ENCODE measurements at places on chromosomes 4 and X.

GRCh38 chr4:174654634-174655033, 132.3 kb upstream of the HPGD start:
- DNase-seq: no peak

DNA sequence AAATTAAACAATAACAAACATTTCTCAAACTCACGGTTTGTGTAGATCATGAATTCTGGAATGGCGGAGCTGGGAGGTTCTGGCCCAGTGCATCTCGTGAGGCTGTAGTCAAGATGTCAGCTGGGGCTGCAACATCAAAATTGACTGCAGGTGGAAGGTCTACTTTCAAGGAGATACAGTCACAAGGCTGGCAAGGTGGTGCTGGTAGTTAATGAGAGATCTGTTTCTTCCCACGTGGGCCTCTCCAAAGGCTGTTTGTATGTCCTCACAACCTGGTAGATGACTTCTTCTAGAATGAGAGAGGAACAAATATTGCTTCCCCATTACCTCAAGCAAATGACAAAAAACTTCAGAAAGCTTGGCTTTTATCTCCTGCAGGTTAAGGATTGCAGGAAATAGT, 8.0 kb upstream of the PRDX4 start:
- no peak for DNase-seq

DNA sequence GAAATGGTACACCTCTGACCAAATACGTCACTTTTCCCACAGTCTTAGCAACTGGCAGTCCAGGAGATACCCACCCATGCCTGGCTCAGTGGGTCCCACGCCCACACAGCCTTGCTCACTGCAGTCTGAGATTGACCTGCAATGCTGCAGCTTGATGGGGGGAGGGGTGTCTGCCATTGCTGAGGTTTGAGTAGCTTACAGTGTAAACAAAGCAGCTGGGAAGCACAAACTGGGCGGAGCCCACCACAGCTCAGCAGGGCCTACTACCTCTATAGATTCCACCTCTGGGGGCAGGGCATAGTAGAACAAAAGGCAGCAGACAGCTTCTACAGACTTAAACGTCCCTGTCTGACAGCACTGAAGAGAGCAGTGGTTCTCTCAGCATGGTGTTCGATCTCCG, 52.7 kb downstream of the AMER1 start:
- DNase-seq: no peak

DNA sequence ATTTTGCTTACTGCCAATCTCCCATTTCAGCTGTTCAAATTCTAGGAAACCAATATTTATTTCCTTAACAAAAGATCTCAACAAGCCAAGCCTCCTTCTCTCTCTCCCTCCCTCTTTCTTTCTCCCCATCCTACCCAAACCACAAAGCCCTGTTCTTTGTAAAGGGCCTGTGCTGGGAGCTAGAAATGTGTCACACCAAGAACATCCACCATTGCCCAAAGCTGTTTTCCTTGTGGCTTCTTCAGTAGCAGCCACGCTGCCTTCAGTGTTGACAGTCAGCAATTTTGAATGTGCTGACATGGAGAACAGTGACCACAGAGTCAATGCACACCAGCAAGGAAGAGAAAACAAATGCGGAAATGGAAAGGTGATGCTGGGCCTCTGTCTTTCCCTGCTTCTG, 203.0 kb downstream of the MAML3 start:
- no peak for DNase-seq

DNA sequence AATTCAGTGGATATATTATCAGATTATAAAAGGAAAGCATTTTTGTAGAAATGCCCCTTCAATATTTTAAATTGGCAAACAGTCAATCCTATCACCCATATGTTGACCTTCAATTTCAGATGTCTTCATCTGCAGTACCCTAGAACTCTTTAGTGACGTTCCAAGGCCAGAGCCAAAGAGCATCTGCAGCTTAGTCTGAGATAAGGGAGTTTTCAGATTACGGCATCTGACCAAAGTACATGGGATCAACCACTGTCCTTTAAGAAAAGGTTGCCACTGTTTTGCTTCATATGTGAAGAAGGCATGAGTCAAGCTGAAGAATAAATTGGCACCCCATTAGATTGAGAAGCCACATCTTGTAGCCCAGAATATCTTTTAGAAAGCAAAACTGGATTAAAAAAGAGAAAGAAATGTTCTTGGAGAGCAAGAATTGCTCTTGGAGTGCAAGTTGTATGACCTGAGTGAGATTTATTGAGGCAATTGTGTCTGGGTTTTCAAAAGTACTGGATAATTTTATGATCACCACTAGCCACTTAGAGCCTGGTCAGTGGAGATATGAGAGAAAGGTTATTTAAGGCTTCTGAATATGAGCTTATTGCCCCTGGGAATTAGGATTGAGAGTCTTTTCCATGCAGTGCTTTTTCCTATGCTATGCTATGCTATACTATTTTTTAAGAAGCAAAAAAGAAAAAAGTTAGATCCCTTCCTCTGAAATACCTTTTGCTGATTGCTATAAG, 251.9 kb upstream of the NR3C2 start:
- DNase-seq: no peak

GRCh38 chrX:11264925-11265324, 28.3 kb upstream of the AMELX start:
- no peak for DNase-seq

GRCh38 chrX:44733931-44734330, 109.9 kb upstream of the DUSP21 start:
- DNase-seq: no peak

DNA sequence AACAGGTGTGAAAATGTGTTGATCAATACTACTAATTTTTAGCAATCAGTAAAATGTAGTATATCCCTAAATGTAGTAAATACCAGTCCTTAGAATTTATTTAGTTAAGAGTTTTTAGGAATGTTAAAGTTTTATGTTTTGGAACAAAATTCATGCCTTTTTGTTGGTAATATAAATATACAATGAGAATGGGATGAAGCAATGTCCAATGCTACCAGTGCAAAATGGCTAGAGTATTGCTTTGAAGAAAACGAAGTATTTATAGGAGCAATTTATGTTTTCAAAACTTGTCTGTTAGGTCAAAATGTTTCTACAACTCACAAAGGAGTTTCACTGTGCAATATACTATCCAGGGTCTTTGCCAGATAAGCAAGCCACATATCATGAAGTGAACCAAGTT, 851.5 kb downstream of the PCDH18 start:
- DNase-seq: no peak

- no peak for DNase-seq
Observed at GRCh38 chr4:143586080-143586479, 72.6 kb downstream of the SMARCA5 start.

- DNase-seq: no peak
Observed at GRCh38 chrX:130915302-130915701, 12.3 kb upstream of the ENOX2 start.

DNA sequence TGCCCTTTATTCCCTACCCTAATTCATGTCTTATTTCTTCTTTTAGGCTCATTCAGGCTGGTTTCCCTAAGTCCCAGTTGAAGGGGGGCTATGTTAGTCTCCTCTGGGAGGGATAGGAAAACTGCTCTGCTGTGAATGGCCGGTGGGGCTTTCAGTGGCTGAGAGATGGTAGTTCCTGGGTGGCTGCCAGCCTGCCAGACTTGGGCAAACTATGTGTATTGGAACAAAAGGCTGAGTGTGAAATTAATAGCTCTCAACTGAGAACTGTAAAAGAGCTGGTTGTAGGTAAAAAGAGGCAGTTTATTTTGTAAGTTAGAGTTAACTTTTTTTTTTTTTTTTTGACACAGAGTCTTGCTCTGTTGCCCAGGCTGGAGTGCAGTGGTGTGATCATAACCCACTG, 28.8 kb downstream of the ARHGAP10 start:
- DNase-seq: no peak

- no peak for DNase-seq
Observed at GRCh38 chrX:72394518-72395170, 88.9 kb upstream of the CITED1 start.

GRCh38 chrX:118058924-118059323, 57.7 kb downstream of the KLHL13 start:
- DNase-seq: no peak

GRCh38 chr4:185773419-185773818, 38.6 kb downstream of the SORBS2 start:
- DNase-seq: no peak

GRCh38 chr4:183755596-183755995, 96.5 kb downstream of the TRAPPC11 start:
- DNase-seq: no peak

- no peak for DNase-seq
Observed at GRCh38 chr4:4871242-4871572, 11.7 kb downstream of the MSX1 start.

- DNase-seq: no peak
Observed at GRCh38 chr4:146236216-146236615, 21.9 kb downstream of the REELD1 start.

- no peak for DNase-seq
Observed at GRCh38 chr4:161530710-161531109, 633.1 kb downstream of the FSTL5 start.

- no peak for DNase-seq
Observed at GRCh38 chr4:13537011-13537831, 7.1 kb downstream of the NKX3-2 start.

GRCh38 chr4:26294904-26295303, 25.9 kb upstream of the RBPJ start:
- no peak for DNase-seq

GRCh38 chr4:53994382-53995102, 69.9 kb downstream of the CHIC2 start:
- no peak for DNase-seq

GRCh38 chr4:107858158-107858742, 33.5 kb downstream of the SGMS2 start:
- no peak for DNase-seq

DNA sequence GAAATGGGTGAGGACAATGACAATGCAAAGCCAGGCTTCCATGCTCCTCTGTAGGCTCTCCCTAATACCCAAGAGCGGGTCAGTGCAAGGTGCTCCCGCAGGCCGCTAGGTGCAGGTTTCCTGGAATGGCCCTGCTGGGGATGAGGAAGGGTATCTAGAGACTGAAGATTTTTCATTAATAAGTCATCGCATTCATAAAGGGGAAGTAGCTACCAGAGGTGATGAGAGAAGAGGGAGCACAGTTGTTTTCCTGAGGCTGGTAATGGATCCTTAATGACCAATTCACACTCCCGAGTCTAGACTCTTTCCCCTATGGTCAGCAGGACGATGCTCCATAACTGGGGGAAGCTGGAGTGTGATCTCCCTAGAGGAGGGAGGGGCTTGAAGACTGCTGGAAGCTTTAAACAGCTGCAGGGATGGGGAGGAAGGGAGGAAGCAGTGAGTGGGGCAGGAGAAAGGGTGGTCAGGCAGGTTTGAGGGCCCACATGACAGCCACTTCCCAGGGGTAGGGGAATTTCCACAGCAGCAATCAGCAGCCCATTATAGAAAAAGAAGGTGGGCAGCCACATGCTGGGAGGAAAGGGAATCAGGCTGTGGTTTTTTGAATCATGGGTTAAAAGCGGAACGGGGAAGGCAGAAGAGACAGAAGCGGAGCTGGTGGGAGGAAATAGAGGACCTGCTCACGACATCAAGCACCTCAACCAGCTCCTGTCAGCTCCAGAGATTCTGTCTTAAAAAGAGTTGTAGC, 10.2 kb upstream of the ATP6AP2 start:
- no peak for DNase-seq

GRCh38 chrX:13412208-13412600, 92.4 kb upstream of the ATXN3L start:
- no peak for DNase-seq

GRCh38 chr4:1792158-1792831, 798 bp upstream of the FGFR3 start:
- no peak for DNase-seq

All from stimulated activated CD8-positive, alpha-beta memory T cell treated with anti-CD3 and anti-CD28 coated beads, Interleukin-7, amount 100 ng/mL, for 1 hour (primary cell).